ENCODE measurements at places on chromosomes 4 and X.

GRCh38 chr4:115664285-115664684, 550.9 kb upstream of the NDST4 start:
- DNase-seq = peak; percentile 36

DNA sequence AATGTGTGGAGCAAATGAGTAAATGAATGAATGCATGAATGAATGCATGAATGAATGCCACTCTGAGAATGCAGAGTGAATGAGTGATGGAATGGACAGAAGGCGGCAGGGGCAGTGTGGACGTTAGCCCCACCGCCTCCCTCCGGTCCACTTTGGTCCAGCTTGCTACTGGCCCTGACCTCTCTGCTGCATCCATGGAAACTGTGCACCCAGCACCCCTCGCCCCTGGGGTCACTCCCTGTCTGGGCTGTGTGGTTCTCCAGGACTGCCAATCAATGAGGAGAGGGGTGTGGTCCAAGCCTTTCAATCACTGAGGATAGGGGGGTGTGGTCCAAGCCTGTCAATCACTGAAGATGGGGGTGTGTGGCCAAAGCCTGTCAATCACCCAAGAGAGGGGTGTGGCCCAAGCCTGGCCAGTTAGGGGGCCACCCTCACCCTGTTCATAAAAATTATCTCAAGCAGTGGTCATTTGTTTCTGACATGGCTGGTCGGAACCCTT, 39.2 kb upstream of the ASMTL start:
- DNase-seq = peak; percentile 49

GRCh38 chrX:13367950-13368349, 48.1 kb upstream of the ATXN3L start:
- DNase-seq = no peak

DNA sequence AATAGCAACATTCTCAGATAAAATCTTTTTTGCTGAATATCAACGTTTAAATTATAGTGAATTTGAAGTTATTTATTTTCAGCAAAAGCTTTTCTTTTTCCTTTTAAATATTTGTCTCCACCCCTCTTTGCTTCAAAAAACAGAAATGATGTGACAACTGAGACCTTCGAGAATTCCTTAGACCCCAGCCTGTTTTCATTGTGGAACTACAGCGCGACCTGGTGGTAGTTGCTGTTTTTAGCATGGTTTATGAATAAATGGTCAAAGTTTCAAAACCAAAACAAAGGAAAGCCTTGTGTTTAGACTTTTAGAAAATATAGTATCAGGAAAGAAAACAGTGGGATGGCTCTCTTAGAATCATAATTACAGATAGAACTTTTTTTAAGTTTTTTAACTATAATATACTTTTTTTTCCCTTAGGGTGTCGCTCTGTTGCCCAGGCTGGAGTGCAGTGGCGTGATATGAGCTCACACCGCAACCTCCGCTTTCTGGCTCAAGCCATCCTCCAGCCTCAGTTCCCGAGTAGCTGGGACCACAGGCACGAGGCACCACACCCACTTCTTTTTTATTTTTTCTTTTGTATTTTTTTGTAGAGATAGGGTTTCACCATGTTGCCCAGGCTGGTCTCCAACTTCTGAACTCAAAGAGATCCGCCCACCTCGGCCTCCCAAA, 26.8 kb upstream of the TMEM184C start:
- DNase-seq = peak; percentile 57

DNA sequence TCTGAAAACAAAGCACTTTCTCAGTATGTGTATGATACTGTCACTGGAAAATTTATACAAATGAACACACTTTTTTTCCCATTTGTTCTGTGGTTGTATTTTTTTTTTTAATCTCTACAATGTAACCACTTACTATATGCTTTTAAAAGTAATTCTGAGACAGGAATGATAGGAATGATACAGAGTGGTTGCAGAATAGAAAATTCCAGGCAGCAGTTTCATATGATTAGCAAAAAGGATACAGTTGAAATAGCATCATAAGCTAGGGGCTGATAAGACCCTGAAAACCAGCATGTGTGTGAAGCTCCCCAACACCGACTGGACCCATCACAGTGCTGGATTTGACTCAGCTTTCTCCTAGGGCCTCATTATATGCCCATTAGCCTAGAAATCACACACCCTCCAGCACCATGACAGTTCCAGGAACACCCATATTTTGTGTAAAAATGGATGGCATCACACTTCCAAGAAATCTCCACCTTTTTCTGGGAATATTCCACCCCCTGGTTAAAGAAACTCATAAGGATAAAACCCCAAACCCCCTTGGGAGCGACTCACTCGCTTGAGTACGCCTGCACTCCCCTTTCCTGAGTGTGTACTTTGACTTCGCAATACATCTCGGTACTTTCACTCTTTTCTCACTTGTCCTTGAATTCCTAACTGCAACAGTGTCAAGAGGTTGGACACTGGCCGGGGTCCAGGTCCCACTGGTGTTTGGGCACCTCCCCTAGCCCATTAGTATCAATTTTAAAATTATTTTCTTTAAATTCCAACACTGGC, 77.4 kb upstream of the AGA start:
- DNase-seq = no peak

DNA sequence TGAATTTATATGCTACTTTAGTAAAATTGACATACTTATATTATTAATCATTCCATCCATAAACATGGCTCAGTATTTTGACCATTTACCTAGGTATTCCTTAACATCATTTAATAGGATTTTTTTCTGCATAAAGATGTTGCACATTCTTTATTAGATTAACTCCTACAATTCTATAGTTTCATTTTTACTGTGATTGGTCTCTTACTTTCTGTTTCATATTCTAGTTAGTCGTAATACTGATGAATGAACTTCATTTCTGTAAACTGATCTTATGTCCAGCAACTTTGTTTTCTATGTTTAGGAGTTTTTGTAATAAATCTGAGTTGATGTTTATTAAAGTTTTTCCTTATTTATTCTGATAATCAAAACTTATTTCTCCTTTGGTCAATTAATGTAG, 278.2 kb upstream of the CXXC4 start:
- DNase-seq = no peak

- no peak for DNase-seq
Observed at GRCh38 chr4:161101881-161102280, 1061.9 kb downstream of the FSTL5 start.

DNA sequence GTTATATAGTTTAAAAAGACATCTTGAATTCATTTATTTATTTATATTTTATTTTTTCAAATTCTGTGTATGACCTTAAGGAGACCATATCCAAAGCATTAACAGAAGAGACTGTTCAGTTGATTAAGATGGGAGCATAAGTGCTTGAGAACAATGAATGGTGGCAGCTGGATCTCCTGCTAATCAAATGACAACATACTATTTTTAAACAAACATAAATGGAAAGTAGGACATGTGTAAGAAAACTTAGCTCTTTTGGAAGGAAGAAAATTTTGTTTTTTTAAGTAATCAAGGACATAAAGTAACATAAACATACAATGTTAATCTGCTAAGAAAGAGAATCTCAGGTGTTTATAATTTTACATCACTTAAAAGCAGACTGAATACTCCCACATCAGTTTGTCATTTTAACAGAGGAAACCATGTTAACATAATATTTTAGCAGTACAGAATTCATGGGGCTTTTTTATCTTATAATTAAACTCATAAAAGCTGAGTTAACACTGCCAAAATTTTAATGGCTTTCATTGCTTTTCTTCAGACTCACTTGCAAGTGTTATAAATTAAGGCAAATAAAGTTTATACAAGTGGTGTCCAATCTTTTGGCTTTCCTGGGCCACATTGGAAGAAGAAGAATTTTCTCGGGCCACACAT, 95.1 kb downstream of the MAD2L1 start:
- no peak for DNase-seq

DNA sequence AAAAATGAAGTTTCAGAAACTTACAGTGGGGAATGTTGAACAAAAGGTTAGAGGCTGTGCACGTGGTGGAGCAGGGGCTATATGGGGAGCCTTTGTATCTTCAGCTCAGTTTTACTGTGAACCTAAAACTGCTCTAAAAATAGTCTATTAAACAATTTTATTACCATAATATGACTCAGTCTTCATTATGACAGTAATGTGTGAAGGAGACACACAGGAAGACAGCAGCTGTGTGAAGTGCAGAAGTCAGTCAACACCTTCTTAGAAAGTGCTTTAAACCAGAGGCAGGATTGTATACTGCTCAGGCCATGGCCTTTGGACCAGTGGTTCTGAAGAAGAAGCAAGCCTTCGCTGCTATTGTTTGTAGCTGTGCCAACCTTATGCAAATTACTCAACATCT, 89.7 kb downstream of the ARHGAP10 start:
- no peak for DNase-seq

All from HEK293T (cell line).